ENCODE measurements at places on chromosomes 12 and 14.

- DNase-seq = no peak
Observed at GRCh38 chr12:81683881-81684280, 75.3 kb downstream of the PPFIA2 start.

DNA sequence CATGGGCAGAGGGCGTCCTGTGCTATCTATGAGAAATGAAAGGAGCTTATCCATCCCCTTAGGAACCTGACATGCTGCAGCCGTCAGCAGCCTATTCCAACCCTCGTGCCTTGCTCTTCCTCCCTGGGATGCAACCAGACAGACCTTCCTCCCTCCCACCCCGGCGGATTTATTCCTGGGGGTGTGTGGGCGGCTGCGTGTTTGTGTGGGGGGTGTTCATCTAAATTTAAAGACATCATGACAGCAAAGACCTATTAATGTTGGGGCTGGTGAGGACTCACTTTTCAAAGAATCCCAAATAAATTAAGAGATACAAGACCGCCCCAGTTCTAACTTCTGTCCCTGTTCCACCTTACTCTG, 52.0 kb downstream of the WSCD2 start:
- DNase-seq = no peak

DNA sequence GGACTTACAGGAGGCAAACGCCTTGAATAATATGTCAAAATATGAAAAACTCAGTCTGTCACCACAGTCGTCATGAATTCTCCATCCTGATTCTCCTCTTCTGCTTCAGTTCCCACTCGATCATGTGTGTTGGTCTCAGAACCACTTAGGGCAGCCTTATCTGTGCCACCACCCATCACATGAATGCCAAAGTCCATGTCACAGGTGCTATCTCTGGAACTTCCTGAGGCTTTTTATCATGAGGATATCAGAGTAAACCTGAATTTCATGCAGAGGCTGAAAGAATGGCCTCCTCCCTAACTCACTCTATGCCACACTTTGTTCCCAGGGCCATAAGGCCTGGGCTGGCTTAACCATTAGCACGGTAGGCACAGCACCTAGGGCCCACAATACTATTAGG, 28.8 kb upstream of the MAP3K9 start:
- DNase-seq = no peak

GRCh38 chr14:73721101-73721821, 7.1 kb upstream of the PNMA1 start:
- no peak for DNase-seq

- no peak for DNase-seq
Observed at GRCh38 chr14:101972126-101972866, 7.9 kb downstream of the DYNC1H1 start.

DNA sequence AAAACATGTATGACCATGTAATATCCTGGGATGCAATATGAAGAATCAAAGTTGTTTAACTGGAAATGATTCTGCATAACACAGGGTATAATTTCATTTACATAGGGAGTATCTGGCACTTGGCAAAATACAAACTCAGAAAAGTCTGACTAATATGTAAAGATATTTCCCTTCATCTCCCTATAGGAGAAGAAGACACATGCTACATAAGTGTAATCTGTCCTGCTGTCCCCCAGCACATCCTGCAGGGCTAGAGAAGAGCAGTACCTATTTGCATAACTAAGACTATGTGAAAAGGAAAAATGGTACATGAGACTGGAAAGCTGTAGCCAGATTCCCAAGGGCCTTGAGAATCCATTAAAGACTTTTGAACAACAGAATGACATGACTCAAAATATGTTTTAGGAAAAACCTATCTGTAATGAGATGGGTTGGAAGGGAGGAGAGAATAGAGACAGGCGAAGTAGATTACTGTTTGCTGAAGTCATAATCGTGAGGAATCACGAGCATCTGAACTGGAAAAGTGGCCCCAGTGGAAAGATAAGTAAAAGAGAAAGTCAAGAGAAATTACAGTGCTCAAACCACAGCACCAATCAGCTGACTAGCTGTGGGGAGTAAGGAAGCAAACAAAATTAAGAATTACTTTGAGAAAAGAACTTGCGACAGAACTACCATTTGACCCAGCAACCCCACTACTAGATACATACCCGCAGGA, 155.1 kb upstream of the HMGA2 start:
- DNase-seq = no peak

GRCh38 chr12:106154751-106155273, 16.1 kb upstream of the NUAK1 start:
- DNase-seq = no peak
